CD4-positive, alpha-beta T cell treated with Interleukin-4 for 4 hours (primary cell): ENCODE measurements at places on chromosomes 3 and 15.

- DNase-seq, result no peak
Measured at GRCh38 chr3:129492691-129493090, 35.7 kb upstream of the RHO start.

- no peak for DNase-seq
Measured at GRCh38 chr15:47963265-47963664, 157.5 kb upstream of the SLC24A5 start.

- DNase-seq, result no peak
Measured at GRCh38 chr3:28315711-28316110, 32.8 kb upstream of the ZCWPW2 start.

DNA sequence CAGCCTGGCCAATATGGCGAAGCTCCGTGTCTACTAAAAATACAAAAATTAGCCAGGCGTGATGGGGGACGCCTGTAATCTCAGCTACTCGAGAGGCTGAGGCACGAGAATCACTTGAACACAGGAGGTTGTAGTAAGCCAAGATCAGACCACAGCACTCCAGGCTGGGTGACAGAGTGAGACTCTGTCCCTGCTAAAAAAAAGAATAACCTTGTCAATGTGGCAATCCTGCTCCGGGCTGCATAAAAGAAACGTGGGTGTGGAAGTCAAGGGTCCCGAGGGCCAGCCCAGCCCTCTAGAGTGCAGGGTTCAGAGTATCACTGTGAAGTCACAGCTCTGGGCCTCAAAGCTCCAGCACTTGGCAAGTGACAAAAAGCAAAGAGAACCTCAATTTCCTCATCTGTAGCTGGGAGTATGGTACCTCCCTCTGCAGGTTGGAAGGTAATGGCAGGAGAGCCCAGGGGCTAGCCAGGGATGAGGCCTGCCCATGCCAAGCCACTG lies 73.5 kb upstream of the IQSEC1 start:
- DNase-seq, result no peak

DNA sequence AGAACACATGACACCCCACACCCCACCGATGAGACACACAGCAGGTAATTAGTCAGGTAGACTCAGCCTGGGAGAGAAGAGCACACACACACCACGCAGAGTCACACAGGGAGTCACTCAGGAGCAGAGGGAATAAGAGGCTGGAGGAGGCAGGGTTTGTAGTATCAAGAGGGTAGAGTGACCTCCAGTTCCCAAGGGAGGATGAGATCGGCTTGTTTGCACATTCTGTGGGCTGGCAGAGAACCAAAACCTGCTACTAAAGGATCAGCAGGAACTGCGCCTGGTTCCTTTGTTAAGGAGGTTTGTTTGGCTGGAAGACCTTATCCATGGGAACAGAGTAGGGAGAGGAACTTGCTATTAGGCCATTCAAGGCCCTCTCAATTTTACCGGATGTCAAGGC lies 281.4 kb upstream of the SLCO3A1 start:
- DNase-seq, result no peak

- peak; percentile 9 for DNase-seq
Measured at GRCh38 chr3:152834776-152835600, at the start of gene P2RY1. Gene P2RY1, plus strand, starts transcription at chr3:152835131. Its CDS starts 652 bp downstream, at chr3:152835783.

GRCh38 chr3:60542995-60543394 lies 708.3 kb downstream of the FHIT start:
- DNase-seq, result no peak

DNA sequence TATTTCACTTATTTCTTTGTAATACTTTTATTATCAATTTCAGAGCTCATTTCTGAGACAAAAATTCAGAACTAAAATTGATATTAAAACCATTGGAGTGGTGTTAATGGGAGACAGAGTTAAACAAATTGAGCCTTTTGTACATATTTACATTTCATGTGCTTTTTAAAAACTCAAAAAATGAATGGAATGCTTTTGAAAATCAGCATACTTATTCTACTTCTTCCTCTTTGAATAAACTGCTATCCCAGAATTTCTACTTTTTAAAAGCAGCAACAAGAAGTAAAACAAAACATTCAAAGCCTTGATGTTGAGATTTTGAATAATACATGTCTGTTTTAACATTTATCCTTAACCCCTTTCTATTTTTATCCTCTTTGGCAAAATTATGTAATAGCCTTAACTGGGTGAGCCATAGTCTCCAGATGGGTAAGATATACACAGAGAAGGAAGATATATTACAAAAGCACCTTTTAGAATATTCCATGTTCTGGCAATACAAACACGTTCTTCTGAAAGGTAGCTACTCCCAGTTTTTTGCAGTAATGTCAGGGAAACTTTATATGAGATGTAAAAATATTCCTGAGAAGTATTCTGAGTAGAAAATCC lies 123.6 kb downstream of the MBNL1 start:
- no peak for DNase-seq

DNA sequence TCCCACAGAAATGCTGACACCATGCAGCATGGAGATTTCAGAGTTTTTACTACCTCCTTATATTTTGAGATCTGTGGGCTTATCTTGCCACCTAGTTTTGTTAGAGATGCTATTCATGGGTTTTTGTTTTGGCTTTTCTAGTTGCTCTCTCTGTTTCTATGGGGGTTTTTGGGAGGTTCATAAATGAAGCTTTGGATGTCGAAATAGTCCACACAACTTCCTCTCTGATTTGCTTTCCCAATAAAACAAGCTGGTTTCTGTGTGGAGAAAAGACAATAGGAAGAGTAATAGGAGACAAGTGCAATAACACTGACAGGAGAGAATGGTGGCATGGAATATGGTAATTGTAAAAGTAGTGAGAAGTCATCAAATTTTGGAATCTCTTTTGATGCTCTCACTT lies 106.8 kb upstream of the GPR149 start:
- DNase-seq, result no peak

- no peak for DNase-seq
Measured at GRCh38 chr3:125186261-125186787, 26.2 kb downstream of the SLC12A8 start.

- no peak for DNase-seq
Measured at GRCh38 chr3:134052370-134052769, 22.6 kb upstream of the SLCO2A1 start.

DNA sequence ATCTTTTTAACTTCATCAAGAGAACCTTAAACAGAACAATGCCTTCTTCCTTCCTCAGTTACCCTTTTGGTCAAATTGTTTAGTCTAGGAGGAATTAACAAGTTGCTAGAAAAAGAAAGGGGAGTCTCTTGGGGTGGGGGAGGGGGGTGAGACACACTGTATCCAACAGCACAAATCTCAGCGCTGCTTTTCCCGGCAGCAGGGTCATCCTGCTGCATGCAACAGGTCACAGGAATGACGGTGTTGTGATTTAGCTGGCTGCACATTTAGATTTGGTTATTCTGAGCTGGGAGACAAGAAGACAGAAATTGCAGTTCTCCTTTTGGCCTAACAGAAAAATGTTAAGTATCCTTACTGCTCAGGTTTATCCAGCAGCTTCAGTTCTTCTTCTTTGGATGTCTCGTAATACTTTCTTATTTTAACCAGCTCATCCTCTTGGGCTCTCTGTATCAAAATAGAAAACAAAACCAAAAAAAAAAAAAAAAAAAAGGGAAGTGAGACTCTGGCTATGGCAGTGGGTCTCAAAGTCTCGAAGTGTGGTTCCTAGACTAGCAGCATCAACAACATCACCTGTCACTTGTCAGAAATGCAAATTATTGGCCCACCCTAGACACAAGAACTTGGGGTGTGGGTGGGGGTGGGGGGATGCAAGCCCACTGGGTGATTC lies 190.5 kb downstream of the GREM1 start:
- no peak for DNase-seq

DNA sequence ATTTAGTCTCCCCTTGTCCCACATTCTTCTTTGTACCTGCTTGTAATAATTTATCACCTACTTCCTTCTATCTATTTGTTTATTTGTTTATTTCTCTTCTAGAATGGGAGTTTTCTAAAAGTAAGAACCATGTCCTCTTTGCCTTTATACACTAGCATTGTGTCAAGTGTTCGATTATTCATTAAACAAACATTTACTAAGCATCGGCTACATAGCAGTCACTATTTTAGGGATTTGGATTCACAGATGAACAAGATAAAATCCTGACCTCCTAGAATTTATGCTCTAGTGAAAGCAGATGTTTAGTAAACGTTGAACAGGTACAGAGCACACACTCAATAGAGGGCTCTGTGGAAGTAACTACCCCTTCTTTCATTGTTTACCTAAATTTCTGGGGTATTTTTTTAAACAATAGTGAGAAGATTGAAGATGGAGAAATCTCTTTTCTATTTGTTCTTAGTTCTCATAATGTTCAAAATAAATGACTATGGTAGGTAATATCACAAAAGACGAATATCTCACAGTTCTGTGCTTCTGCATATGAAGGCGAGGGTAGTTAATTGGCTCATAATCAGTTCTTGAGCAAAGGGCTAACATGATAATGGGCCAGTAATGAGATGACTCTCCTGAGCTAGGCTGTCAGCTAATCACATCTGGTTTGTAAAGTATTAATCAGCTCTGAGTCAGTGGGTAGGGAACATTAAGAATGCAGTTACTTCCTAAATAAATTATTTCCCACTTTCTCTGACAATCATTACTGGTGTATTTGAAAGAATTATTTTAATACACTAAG lies 111.9 kb downstream of the SLC9A9 start:
- no peak for DNase-seq

DNA sequence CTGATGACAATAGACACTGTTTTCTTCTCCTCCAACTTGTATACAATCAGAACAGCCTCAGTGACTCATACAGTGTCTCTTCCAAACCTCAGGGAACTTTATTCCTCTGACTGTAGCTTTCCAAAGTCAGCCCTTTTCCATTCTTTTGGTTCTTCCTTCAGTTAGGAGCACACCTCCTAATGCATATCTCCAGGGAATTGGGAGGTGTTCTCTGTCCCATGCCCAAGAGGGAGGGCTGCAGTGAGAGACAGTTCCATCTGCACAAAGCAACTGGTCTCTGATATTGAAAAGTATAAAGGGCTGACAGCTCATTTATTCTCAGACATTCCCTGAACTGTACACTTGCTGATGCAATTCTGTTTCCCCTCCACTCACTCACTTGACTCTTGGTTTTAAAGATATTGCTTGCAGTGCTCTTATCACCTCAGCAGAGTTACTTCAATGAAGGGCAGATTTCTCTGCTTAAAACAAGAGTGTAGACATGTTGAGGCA lies 337.8 kb upstream of the TBC1D5 start:
- DNase-seq, result no peak

GRCh38 chr3:124837730-124838186 lies 49.4 kb downstream of the ITGB5 start:
- DNase-seq, result no peak

GRCh38 chr15:75104804-75105557 lies 81.6 kb downstream of the PPCDC start:
- peak; percentile 40 for DNase-seq

DNA sequence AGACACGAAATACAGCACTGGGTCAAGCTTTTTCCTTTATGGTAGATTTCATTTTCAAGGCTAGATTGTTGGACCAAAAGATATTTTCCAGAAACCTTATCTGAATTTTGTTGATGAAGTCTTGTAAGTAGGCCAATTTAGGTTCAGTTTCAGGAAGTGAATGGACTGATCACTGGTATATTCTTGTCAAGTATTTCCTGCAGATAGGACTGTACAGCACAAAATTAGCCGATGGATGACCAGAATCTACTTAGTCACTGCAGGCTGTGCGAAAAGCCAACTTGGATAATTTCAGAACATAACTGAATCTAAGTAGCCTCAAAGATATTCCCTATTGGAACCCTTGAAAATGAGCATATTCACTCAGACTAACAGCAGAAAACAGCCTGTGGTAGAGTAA lies 206.5 kb downstream of the NR1D2 start:
- DNase-seq, result no peak

DNA sequence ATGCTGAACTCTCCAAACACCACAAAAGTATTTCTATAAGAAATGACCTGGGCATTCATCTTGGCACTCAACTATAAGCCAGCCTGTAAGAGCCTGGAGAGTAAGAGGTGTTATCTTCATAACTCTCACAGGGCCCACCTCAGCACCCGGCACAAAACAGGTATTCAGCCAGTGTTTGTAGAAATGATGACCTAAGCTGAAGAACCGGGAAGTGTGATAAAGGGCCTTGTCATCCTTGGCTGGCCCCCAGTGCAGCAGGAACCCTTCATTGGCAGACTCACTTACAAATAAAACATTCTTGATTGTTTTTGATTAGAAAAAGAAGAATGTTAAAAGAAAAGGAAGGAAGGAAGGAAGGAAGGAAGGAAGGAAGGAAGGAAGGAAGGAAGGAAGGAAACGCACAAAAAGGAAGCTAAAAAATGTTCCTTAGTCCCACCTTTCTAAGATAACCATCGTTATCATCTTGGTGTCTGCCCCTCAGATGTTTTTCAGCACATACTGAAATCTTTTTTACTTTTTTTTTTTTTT lies 52.1 kb downstream of the DAPK2 start:
- DNase-seq, result no peak

DNA sequence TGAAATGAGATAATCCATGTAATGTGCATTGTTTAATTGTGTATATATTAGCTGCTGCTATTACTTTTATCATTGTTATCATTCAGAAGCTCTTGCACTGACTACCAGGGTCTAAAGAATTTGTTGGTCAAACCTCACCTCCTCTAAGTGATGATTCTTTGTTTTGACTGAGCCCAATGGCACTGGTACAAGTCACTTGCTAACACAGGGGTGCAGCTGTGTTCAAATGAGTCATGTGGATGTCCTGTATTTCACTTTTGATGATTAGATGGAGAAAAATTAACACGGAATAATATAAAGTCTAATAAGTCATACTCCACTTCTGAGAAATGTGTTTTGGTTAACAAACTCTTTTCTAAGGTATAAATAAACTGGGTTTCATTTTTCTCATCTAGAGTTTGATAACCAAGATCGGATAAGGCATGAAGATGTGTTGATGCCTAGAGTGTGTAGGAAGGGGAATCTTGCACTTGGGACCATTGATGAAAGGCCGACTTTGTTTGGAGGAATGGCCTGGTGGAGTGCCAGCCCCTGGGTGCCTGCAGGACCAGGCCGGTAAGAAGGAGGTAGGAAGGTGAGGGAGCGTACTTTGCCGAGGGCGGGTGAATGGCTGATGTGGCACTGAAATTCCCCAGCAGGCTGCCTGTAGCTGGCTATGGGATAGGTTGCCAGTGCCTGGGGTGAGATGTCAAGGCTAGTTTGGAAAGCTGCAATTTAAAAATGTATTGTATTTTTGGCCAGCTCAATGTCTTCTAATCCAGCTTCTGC lies 244.7 kb upstream of the ZPLD1 start:
- DNase-seq, result no peak

DNA sequence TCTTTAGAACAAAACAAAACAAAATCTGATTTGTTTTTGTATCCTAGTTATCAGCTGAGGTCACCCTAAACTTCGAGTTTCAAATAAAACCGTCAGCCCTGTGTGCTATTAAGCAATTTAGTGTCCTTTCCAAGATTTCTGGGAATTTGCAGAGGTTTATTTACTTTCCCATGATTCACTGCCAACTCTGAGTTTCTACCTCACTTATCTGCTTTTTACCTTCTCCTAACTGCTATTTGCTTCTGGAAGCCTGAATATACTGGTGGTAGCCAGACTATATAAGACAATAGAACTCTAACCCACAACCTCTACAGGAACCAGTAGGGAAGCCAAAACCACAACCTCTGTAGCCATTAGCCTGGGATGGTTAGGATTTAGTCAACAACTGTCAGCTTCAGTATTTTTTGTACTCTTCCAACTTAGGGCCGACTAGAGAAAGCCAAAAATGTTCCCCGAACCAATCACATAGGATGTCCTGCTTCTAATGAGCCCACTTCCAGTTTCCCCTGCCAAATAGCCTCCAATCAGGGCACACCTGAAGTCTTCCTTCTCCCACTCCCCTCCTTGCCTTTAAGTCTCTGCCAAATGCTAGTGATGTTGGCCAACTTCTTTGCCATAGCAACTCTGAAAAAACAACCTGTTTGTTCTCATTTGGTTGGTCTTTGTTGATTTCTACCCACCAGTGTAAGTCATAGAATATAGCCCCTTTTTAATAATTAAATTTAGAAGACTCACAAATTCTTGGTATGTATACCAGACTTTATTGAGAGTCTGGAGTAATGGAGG lies 273.1 kb downstream of the ULK4 start:
- DNase-seq, result no peak
